ENCODE measurements at places on chromosomes 16 and 17.

DNA sequence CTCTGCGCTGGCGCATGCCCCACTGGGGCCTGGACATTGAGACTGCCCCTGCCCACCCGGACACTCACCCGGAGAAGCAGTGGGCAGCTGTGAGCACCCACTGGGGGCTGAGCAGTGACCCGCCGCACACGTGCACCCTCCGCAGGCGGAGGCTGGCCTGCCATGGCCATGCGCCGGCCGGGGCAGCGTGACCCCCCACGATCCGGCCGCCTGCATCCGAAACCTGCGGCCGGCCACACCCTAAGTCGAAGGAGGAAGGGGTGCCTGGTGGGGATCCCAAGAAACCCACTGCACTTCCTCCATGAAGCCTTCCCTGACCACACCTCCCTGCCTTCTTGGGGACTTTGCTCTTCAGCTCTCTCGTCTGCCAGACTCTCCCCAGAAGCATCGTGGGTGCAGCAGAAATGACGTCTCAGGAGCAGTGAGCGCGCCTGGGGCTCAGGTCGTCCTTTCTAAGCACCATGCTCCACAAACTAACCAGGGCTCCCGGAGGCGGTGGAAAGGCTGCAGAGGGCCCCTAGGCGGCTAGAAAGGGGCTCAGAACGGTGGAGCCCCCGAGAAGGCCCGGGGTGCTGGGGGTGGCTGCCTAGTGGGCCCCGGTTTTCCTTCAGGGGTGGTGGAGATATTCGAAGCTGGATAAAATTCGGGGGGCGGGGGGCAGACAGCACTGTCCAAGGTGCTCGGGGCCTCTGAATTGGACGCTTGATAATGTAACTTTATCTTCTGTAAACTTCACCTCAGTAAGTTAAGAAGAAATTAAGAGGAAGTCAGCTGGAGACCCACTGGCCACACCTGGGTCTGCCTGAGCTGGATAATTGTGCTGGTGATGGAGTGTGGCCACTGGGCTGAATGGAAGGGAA, 1.5 kb downstream of the TPSG1 start:
- no peak for DNase-seq

DNA sequence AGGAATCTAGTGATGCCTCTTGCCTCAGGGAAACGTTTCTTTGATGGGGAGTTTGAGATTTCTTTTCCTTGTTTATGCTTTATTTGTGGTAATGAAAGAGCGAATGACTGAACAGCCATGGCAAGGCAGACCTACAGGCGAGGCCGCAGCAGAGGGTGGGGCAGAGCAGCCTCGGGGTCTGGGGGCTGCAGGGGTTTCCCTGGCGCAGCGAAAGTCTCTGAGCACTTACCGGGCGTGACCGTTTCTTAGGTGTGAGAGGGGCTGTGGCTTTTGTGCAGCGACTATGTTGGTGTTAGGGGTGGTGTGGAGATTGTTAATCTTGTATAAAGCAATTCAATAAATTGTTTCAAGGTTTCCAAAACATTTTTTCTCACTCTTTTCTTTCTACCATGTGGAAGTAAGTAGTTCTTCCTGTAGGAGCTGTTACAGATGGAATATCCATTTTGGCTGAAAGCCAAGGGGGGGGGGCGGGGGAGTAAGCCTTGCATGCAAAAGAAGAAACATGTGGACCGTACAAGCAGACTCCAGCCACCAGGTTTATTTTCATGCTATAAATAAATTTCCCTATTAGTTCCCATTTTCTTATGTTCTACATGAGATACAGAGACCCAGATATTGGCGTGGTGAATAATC, 34.8 kb downstream of the UBN1 start:
- DNase-seq = no peak

GRCh38 chr17:73585583-73585982, 58.7 kb downstream of the SDK2 start:
- no peak for DNase-seq

DNA sequence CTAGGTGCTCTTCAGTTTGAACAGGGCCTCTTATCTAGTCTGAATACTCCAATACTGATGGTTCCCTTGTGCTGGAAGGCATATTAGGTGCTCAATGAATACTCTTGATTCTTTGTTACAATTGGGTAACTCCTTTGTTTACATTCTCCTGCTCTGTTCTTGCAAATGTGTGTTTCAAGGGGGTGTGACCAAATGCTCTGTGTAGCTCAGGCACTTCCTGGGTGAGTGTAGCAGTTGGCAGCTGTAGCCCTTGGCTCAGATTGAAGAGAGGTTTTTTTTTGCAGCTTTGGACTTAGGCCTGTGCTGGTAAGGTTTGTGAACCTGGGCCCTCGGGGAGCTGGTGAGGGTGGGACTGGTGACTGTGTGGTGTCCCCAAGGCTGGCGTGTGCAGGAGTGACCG, 20.2 kb downstream of the TBCD start:
- no peak for DNase-seq

All from NB4 (cell line).